ENCODE measurements at places on chromosomes 16 and 17.

DNA sequence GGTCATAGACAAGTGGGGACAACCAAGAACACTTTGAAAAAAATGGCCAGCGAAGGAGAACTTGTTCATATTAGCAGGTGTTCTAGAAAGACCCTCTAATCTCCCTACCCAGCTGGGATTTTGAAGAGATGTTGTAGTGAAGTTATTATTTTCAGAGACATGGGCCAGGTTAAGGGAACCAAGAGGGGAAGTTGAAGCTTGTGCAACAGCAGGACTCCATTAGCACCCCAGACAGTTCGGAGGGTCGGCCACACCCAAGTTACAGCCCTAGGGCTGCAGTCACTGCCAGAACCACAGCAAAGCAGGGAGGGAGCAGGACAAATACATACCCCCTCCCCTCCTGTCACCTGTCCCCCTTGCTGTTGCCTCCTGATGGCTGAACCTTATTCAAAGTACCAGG lies 42.3 kb downstream of the WSB1 start:
- DNase-seq, result no peak

- no peak for DNase-seq
These were observed 851 bp upstream of the DPEP1 start for GRCh38 chr16:89612415-89613166.

GRCh38 chr17:12250973-12251372 lies 230.3 kb downstream of the MAP2K4 start:
- DNase-seq, result no peak

GRCh38 chr17:74941128-74941725 lies 5.5 kb downstream of the OTOP3 start:
- DNase-seq, result no peak

DNA sequence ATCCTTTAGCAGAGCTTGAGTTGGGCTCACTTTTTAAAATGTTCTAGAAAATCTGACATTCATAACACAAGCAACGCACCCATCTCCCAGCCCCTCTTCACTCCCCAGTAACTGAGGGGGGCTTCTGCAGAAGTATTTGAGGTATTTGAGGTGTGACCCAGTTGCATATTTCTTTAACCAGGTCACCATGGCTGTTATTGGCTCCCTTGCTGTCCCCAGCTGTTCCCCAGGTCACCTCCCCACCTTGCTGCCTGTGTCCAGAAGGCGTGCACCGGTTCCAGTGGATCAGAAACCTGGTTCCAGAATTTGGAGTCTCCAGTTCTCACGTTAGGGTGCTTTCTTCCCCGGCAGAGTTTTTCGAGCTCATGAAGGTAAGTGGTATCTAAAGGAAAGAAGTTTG lies 13.8 kb downstream of the PGS1 start:
- no peak for DNase-seq

DNA sequence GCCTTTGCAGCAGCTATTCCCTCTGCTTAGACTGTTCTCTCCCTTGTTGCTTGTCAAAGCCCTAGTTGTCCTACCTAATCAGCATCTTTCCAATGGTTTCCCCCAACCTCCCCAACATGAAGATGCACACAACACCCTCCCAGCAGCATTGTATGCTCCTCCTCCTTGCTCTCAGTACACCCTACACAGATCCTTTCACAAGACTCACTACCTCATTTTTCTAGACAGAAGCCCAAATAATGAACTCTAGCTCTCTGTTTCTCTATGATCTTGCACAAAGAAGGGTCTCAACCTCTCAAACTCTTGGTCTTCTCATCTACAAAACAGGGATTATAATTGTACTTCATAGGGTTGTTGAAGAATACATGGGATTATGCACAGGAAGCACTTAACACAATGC lies 19.4 kb downstream of the PSME3IP1 start:
- no peak for DNase-seq

GRCh38 chr17:44927696-44928095 lies 12.4 kb upstream of the GFAP start:
- DNase-seq, result no peak

- no peak for DNase-seq
These were observed 45.9 kb upstream of the DOC2B start for GRCh38 chr17:227078-227945.

DNA sequence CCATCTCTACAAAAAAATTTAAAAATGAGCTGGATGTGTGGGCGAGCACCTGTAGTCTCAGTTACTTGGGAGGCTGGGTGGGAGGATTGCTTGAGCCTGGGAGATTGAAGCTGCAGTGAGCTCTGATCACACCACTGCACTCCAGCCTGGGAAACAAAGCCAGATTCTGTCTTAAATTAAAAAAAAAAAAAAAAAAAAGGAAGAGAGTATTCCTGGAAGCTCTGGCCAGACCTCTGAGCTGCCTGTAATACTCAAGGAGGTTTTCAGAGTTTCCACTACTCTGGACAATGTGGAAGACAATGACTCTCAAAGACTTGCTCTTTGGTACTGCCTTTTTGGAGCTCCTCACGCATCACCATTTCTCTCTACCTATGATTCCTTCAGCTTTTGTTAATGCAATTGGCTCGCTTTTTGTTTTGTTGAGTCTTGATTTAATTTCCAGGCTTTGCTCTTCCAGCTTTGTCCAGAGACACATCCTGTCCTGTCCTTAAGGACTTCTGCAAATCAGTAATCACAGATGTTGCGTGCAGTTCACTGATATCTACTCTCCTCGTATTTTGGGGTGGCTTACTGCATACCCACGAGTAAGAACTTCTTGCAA lies 10.8 kb downstream of the CHD9 start:
- no peak for DNase-seq

- DNase-seq, result no peak
These were observed 249.0 kb upstream of the SALL1 start for GRCh38 chr16:51399908-51400670.

DNA sequence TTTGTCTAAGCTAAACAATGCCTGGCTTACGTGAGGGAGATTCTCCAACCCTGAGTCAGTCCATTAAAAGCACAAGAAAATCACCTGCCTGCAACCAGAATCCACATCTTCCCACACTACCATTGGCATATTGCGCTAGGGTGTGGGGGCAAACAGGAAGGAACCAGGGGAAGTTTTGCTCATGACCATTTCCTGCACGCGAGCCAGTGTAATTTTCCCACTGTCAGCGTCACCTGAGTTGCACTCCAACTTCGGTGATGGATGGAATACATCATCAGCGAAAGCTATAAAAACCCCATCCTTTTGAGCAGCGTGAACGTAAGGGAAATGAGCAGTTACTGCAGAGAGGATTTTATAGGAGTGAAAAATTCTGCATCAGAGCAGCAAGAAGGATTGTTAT lies 167.9 kb upstream of the NOL11 start:
- no peak for DNase-seq

GRCh38 chr16:81992859-81993258 lies 18.4 kb downstream of the SDR42E1 start:
- no peak for DNase-seq

GRCh38 chr16:84889066-84889465 lies 69.3 kb downstream of the CRISPLD2 start:
- DNase-seq, result peak; percentile 41

- peak; percentile 53 for DNase-seq
These were observed 15.6 kb downstream of the QPRT start for GRCh38 chr16:29694384-29695195.

DNA sequence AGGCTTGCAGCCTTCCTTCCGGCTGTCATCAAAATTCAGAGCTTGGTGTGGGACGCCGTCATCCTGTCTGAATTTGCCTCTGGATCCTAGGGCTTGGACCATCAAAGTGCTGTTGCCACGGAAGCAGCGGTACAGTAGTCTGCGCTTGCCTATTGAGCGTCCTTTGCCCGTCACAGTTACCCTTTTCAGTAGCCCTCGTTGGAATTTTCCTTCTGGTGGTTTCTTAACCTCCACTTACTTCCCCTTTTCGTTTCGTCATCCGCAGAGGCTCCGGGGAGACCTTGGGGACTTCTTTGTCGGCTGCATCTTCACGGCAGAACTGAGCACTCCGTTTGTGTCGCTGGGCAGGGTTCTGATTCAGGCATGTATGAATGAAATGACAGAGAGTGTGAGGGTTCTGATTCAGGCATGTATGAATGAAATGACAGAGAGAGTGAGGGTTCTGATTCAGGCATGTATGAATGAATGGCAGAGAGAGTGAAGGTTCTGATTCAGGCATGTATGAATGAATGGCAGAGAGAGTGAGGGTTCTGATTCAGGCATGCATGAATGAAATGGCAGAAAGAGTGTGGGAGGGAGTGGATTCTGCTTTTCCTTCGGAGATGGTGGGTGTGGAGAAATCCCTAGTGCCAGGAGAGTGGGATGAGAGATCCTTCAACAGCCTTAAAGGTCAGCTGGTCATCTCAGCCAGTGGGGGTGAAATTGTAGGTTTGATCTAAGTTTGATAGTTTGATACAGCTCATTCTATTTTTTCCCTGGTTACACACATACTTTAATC lies 8.0 kb downstream of the TLCD3A start:
- no peak for DNase-seq

DNA sequence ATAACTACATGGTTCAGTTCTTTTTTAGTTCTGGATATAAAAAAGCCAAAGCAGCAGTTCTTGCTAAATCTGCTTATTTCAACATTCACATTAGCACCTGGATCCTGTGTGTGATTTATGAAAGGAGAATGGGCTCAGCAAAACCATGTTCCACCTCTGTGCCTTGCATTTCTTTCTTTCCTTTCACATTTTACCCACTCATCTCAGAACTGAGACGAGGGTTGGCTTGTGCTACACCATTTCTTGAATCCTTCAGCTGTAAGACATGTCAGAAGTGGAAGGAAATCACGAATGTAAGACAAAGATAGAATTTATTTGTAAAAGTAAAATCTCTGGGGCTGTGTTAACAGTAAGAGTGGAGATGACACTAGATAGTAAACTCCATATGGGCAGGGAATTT lies 1.2 kb upstream of the UTP6 start:
- DNase-seq, result no peak

- peak; percentile 68 for DNase-seq
These were observed 51.2 kb upstream of the DHX40 start for GRCh38 chr17:59513934-59514841.

DNA sequence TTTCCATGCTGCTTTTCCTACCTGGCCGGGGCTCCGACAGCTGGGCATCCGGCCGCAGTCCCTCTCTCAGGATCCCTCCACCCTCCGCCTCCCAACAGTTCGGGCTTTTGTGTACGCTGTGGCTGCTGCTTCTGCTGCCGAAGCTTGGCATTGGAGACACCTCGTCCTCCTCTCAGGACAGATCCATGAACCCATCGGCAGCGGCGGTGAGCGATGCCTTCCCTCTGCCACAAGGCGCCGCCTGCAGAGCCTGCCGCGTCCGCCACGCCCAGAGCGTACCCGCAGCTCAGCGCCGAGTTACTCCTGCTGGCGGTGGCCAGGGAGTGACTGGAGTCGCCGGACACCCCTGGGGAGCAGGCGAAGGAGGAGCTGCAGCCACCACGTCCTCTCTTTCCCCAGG lies 2032.8 kb downstream of the TP53TG3F start:
- peak; percentile 87 for DNase-seq

DNA sequence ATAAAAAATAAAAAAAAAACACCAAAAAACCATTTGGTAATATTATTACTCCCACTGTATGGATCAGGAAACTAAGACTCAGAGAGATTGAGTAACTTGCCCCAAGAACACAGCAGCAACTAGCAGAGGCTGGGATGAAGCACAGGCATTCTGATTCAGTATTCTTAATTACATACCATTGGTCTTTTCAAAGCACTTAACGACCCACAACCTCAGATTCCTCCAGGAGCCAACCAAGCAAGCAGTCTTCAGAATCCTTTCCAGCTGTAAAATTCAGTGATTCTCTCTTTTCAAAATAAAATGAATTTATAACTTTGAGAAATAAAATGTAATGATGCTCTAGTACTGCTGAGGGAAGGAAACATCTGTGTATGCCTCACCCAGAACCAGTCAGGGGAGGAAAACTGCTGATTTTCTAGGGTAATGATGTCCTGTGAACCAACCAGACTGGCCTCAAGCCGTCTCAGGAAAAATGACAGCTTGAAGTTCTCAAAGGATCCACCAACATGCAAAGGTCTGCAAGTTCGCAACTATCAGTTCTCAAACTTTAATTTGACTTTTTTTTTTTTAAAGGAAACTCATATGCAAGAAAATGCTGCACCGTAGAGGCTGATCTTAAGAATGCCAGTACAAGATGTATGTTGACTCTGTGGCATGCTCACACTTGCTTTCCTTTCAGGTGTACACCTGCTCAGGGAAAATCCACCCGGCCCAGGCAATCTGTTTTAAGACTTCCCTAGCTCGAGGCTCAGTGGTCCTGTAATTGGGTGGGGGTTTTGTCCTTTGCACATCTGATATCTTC lies 9.0 kb downstream of the CUEDC1 start:
- DNase-seq, result no peak

DNA sequence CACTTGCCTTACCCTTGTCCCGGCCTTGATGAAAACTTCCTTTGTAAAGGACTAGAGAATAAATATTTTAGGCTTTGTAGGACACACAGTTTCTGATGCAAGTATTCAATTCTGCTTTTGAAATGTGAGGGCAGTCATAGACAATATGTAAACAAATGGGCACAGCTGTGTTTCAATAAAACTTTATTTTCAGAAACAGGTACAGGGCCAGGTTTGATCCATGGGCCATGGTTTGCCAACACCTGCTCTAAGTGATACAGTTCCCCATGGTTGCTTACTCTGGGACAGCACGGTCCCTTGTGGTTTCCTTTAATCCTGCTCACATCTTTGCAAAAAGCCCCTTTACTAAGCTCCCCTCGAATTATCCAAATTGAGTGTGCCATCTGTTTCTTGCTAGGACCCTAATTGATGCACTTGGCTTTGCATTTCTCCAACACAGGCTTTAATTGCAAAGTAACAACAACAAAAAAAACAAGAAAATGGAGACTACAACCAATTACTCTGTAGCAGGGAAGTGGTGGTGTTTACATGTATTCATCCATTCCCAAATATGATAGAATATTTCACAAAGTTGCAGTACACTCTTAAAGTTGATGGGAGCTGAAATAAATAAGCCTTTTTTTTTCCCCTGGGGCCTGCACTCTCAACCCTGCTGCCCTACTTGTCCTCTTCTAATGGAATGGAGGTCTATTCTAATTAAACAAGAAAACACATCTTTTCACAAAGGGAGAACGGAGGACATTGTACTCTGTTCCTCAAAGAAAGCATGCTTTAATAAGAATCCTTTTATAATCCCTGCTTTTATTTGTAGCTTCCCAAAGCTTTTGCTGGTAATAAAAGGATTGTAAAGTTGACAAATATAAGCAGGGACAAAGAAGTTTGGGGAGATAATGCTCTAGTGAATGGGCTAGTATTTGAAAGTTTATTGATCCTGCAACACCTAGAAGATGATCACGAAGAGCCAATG lies 37.7 kb upstream of the TOX3 start:
- no peak for DNase-seq

Measured in SK-N-SH (cell line).